Stimulated activated CD4-positive, alpha-beta T cell treated with anti-CD3 and anti-CD28 coated beads, TNF-alpha, amount 100 ng/mL, for 48 hours (primary cell): ENCODE measurements at places on chromosomes 2 and 18.

DNA sequence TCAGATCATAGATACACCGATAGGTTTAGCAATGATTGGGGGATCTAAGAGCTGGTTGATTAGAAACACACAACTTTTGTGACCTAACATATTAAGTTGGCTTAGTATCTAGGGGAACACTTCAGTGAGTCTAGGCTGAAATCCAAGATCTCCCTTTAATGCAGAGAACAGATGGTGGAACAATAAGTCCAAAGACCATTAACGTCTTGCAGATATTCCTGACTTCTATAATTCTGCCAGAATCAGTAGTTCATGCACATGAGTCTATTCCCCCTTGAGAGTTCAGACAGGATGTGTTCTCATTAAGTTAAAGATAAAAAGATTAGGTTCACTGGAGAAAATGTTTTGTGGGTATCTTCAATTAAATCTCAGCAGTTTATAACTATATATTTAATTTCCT lies 506.5 kb downstream of the TSN start:
- no peak for DNase-seq

GRCh38 chr2:149017116-149017985 lies 21.1 kb upstream of the LYPD6B start:
- peak; percentile 70 for DNase-seq

DNA sequence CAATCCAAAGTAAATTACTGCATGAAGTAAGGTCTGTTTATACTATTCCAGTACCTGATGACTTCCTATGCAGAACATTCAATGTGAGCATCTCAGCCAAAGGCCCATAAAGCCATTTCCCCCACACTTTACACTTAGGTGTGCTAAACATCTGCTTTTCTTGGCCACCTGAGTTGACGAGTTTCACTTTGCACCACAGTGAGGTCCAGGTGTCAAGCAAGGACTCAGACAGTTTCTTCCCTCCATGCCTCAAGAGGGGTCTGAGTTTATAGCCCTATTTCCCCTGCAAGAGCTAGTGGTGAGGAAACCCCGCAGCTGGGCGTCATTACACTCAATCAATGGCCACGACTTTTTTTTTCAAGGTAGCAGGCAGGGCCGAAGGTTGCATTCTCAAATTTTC lies 107.7 kb downstream of the MREG start:
- DNase-seq, result no peak

- DNase-seq, result no peak
Measured at GRCh38 chr2:121095257-121096080, 189.5 kb downstream of the TFCP2L1 start.

DNA sequence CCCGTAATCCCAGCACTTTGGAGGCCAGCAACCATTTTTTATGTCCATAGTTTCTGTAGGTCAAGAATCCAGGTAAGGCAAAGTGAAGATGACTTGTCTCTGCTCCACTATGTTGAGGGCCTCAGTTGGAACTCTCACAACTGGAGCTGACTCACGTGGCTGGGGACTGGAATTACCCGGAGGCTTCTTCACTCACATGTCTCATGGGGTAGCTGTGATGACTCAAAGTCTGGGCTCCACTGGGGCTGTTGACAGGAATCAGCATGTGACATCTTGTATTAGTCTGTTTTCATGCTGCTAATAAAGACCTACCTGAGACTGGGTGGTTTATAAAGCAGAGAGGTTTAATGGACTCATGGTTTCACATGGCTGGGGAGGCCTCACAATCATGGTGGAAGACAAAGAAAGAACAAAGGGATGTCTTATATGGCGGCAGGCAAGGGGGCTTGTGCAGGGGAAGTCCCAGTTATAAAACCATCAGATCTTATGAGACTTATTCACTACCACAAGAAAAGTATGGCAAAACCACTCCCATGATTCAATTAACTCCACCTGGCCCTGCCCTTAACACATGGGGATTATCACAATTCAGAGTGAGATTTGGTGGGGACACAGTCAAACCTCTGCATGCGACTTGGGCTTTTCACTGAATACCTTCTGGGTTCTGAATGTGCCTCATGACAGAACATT lies 7.8 kb upstream of the PPP1R1C start:
- peak; percentile 27 for DNase-seq

DNA sequence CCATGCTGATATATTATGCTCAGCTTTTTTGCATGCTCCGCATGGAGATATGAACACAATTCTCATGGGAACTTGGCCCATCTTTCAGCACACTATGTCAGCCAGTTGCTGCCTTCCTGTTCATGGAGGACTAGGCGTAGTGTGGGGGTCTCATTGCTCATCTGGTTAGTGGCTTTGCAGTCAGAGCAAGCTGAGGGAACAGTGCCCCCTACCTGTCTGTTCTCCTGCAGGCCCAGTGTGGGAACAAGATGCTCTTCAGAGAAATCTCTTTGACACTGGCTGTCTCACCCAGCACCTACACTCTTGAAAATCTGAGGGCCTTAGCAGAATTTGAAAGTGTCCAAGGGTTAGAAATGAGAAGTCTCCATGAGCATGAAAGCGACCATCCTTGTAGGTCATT lies 47.1 kb downstream of the SPTBN1 start:
- peak; percentile 18 for DNase-seq

DNA sequence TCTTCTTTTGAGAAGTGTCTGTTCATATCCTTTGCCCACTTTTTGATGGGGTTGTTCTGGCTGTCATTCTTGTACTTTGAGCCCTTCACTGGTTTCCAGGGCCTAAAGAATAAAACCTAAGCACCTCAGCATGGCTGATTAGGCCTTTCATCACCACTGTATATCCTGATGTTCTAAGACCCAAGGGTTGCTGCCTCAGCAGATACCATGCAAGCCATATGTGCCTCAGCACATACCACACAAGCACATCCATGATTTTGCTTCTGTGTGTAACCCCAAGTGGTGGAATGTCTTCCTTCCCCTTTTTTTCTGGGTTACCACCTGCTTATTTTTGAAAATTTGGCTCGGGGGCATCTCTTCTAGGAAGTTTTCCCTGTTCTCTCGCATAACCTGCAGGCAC lies 11.4 kb downstream of the RBKS start:
- no peak for DNase-seq

GRCh38 chr18:8844721-8845148 lies 139.4 kb downstream of the MTCL1 start:
- no peak for DNase-seq

- no peak for DNase-seq
Measured at GRCh38 chr2:195612611-195613495, 44.2 kb upstream of the SLC39A10 start.

DNA sequence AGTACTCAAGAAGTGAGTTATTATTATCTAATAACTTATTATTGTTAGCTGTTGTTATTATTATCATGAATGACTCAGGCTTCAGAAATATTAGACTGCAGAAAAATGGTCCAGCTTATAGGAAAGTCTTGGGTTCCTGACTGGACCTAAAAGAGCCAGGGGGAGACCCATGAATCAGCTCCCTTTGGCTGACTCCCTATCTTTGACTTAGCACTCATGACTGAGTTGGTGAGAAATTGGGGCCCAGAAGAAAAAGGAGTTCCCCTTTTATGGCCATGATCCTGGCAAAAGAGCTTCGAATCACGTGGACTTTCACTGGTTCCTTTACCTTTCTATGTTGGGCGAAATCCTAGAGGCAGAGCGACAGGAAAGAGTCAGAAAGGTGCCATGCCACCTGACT lies 145.8 kb downstream of the MYO3B start:
- no peak for DNase-seq

DNA sequence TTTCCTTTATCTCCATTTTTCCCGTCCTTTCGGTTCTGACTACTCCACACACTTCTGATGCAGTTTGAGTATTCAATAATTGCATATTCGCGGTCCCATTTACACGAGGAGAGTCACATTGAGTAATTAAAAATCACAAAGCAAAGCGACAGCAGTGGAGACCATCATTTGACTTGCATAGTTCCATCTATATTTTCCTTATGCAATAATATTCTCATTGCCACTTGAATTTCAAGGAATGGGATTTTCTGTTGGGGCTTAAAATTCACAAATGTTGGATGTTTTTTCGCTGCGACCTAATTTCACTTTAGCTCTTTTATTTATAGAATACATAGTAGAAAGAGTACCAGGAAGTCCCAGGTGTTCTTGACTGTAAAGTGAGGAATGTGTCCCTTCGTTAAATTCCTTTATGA lies 186.8 kb downstream of the ZEB2 start:
- DNase-seq, result no peak

DNA sequence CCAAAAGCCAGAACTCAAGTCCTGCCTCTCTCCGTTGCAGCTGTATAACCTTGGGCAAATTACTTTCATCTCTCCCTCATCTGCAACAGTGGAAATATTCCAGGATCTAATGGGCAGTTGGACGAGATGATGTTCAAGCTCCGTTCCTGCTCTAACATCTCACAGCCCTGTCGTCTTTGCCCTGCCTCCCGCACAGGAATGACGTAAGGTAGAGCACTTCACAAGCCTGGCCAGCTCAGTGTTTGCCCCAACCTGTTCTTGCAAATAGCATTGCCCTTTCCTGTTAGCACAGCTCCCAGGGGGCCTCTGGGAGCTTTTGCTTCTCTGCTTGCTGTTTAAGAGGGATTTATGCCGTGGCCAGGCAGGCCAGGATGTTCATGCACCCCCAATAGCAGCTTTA lies 107.9 kb downstream of the KLHL29 start:
- DNase-seq, result no peak

DNA sequence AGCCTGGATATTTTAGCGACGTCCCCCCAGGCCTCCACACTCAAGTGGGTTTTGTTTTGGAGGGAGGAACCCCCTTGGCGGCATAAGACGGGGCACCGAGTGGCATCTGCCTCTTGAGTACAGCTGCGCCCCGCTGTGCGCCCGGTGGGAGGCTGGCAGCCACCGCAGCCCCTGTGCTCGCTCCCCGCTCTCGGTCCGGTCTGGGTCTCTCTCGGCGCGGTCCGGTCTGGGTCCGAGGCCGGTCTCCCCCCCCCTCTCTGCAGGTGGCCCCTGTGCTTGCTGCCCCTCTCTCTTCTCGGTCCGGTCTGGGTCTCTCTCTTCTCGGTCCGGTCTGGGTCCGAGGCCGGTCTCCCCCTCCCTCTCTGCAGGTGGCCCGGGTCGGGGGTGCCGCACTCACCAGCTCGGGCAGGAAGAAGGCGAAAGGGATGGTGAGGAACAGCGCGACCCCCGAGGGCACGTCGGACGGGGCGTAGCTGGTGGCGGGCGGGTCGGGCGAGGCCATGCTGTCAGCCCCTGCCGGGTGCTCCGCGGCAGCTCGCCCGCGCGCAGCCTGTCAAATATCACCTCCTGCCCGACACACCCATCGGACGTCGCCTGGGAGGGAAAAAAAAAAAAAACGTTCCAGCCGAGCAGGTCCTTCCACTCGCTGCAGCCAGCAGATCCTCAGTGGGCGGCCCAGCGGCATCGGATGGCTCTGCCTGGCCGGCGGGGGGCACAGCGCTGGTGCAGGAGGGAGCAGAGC lies at the start of gene MALL:
TSS of gene MALL (minus strand) at position 532 of the 742 bp plus-strand sequence. CDS start at position 502, 30 bp downstream.
- no peak for DNase-seq

- no peak for DNase-seq
Measured at GRCh38 chr2:231294571-231295362, 96.3 kb downstream of the ARMC9 start.

DNA sequence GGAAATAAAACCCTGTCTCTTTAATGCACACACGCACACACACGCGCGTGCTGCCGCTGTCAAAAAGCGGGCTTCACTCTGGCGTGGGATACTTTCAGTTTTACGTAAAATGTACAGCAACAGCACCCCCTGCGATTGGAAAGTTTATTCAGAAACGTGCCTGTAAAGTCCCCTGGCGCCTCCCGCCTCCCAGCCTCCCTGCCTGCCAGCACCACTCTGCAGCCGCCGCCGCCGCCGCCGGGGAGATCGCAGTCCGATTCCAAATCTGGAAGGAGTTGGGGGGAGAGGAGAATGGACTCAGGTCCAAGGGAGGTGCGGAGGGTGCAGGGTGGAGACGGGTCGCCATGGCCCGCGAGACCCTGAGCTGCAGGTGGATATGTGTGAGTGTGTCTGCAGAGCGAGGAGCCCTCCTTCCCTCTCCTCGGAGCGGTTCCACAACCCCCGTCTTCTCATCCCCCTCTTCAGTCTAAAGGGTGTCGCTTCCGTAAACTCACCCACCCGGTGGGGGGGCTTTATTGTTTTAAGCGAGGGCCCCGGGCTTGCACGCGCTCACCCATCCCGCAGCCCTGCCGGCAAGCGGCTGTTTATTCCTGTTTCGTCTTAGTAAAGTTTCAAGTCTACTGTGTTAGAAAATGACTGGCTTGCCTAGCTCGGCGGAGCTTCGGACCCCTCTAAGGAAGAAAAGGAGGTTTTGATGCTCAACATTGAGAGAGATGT lies 1.8 kb upstream of the BCL11A start:
- DNase-seq, result peak; percentile 27

DNA sequence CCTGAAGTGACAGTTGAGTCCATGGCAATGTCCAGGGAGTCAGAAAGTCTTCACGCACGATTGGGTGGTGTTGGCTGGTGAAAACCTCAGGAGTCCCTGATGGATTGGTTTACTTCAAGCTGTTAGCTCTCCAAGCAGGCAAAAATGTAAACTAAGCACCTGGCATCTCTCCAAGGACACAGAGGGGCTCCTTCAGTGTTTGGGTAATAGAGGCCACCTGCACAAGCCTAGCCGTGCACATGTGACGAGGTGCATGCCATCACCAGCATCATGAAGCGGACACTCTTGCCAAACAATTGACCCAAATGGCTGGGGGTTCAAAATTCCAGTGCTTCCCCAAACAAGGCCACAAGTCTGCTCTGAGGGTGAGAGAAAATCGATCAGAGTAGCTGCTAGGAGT lies 104.7 kb upstream of the CD302 start:
- DNase-seq, result no peak

DNA sequence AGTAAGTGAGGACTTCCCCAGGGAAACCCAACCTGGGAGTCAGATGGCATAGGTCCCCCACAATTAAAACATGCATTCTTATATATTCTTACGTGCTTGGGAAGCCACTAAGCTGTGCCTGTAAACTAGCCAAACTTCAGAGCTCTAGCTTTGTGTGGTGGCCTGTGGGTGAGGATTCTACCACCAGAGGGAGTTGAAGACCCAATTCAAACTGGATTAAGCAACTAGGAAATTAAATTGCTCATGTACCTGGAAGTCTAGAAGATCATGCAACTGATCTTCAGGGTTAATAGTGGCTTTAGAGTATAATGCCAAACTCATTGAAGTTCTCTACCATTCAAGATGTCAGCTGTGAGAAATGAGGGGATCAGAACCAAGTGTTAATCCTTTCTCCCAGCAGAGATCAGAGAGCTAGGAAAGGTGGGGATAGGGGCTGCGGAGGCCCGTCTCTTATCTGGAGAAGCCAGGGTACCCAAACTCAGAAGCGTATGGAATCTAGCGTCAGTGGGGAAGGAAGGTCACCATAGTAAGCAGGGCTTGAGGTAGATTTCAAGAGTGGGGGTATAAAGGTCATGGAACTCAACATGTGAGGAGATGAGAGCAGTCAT lies 53.2 kb upstream of the CCDC85A start:
- DNase-seq, result no peak

GRCh38 chr18:28041366-28041765 lies 135.6 kb downstream of the CDH2 start:
- no peak for DNase-seq

GRCh38 chr2:186459009-186459408 lies 27.1 kb upstream of the ZC3H15 start:
- no peak for DNase-seq

DNA sequence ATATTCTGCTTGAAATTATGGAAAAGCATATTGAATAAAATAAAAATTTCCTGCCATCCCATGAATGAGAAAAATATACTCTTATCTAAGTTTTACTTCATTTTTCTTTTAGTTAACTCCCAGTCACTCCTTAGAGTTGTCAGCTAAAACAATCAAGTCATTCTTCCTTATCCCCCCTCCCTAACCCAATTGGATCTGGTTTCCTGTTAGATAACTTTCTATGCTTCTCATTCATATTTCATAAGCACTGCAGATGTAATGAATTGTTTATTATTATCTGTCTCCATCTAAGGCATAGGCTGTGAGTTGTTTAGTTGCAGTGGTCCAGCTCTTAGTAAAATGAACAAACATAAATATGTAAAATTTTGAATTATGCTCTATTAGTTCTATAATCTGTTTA lies 244.0 kb upstream of the GCFC2 start:
- DNase-seq, result no peak
